Foreskin melanocyte (primary cell): ENCODE measurements at places on chromosomes 5 and 9.

- no peak for DNase-seq
Observed at GRCh38 chr9:114389612-114390368, 2.0 kb upstream of the AKNA start.

DNA sequence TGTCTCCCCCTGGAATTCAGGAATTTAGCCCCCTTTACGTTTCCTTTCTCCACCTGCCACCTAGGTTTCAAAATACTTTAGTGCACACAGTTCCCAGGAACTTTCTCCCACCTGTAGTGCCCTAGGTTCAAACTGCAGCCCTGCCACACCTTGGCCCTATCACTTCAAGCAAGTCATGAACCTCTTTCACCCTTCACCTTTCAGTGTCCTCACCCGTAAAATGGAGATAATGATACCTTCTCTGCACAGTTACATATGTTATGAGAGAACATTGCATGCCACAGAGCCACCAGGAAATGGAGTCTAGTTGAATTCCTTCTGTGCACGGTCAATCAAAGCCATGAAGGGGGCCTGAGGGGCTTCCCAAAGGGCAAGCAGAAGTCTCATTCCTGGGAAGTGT, 9.8 kb upstream of the EEIG1 start:
- DNase-seq, result no peak

DNA sequence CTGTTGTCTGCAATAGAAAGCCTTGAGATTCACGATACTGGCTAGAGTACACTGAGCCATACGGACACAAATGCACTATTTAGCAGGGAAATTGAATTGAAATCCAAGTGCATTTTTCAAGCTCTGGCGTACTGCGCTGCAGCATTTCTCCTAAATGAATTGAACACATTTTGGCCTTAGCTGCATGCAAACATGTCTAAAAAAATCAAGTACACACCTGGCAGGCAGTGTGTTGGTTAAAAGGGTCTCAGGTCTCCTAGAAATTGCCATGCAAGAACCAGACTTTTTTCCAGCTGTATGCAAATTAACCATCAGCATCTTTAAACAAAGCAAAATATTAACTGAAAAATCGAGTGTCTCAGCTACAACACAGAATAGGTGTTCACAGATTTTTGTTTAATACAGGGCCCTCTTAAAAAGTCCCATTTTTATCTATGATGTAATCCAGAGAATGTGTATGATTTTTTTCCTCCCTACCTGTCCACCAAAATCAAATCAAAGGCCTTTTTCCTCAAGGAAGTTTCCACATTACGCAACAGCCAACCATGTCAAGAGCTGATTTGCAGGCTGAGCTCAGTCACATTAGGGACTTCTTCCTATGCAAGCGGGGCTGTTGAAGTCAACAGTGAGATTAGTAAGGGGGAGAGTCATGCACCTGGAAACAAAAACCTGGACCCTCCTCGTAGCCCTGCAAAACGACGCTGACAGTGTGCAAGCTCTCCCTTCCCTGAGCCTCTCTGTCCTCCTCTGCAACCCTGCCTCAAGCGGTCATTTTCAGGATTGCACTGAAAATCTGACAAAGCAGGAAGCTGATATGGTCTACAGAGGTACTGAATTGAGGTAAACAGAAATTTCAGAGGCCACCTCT, 14.1 kb upstream of the SFXN1 start:
- no peak for DNase-seq

GRCh38 chr5:1746371-1747078, 53.1 kb downstream of the MRPL36 start:
- DNase-seq, result no peak

DNA sequence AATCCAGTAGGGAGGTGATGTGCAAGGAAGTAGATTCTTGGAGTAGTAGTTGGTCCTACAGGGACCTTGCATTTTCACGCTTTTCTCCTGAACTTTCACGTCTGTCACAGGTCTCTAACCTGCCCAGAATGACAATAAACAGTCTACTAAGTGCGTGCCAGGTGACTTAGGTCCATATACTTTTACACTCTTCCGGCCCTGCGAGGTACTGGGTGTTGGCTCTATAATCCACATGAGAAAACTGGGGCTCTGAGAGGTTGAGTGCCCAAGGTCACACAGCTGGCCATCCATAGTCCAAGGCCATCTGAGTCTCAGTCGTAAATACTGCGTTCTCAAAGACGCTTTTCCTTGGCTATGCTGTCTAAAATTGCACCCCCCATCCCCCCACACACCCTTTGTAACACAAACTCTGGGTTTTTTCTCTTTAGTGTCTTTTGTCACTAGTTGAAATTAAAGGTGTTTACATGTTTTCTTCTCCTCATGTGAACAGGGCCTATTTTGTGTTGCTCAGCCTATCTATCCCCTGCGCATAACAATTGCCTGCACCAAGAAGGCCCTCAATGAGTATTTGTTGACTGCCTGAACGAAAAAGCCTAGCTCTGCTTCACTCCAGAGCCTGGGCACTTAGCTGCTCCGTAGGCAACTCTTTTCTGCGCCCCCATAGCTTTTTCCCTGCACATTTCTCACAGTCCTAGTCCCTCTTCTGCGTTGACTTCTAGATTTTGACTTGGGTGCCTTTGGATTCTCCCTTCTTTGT, 943 bp downstream of the SFXN1 start:
- no peak for DNase-seq

DNA sequence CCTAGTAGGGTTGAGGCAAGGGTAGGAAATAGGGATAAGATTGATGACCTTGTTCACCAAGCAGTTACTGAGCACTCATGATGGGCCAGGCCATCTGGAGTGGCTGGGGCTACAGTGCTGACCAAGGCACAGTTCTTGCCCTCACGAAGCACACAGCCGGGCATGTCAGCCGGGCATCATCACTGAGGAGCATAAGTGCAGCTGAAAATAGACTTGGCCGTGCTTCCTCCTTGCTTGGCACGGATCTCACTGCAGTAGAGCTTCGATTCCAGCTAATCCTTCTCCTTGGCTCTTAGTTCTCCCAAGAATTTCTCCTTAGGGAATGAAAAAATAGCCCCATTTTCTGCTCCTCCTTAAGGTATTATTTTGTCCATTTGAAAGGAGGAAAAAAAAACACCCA, 116.6 kb downstream of the NMUR2 start:
- no peak for DNase-seq

DNA sequence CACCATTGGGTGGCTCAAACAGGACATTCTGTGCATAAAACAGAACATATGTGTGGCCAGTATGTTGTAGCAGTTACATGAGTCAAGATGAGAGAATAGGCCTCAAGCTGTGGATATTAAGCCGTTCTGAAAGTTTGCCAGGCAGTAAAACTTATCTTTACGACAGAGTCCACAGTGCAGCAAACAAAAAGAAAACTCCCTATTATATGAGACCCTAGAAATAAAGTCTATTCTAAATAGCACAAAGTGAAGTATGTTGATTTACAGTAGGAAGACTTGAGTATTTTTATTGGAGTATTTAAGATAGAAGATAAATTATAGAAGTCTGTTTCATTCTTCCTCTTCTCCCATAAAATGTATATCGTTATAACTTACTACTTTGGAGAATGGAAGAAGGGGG, 271.5 kb downstream of the ADGRV1 start:
- no peak for DNase-seq

GRCh38 chr5:53360811-53361210, 119.6 kb upstream of the FST start:
- peak; percentile 83 for DNase-seq

- no peak for DNase-seq
Observed at GRCh38 chr5:36199620-36200019, 42.1 kb downstream of the NADK2 start.

DNA sequence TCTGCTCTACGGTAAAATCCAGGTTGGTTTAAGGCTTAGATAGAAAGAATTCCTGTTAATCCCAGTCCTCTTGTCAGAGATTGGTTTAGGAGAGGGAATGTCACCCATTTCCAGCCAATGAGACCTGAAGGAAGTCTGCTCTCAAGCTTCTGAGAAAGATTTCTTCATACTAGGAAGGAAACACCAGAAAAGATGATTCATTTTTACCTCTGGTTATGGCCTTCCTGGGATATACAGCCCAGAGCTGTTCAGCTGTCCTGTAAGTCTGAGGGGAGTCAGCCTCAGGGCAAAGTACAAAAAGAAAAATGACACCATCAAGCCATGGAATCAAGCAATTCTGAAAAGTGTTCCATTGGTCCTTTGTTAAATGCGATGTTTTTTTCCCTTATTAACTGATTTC, 18.6 kb upstream of the CFAP95 start:
- DNase-seq, result no peak

DNA sequence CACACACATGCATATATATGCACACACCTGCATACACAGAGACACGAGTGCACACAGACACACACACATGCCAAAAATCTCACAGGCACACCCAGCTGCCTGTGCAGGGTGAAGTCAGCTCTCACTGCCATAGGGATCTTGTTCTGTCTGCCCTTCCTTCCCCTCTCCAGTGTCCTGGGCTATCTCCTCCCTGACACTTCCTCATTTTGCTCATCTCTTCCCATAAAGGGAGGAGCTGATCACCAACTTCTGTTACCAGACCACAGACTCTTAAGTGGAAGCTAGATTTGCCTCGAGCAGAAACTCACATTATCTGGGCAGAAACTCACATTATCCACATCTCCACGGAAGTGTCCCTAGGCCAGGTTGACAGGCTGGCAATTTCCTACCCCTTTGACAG, 28.7 kb downstream of the LCP2 start:
- DNase-seq, result no peak
